Stimulated activated CD8-positive, alpha-beta memory T cell treated with anti-CD3 and anti-CD28 coated beads, Interleukin-12 subunit alpha, Interleukin-12 subunit beta, amount 100 ng/mL, for 1 hour (primary cell): ENCODE measurements at places on chromosomes 6 and 20.

DNA sequence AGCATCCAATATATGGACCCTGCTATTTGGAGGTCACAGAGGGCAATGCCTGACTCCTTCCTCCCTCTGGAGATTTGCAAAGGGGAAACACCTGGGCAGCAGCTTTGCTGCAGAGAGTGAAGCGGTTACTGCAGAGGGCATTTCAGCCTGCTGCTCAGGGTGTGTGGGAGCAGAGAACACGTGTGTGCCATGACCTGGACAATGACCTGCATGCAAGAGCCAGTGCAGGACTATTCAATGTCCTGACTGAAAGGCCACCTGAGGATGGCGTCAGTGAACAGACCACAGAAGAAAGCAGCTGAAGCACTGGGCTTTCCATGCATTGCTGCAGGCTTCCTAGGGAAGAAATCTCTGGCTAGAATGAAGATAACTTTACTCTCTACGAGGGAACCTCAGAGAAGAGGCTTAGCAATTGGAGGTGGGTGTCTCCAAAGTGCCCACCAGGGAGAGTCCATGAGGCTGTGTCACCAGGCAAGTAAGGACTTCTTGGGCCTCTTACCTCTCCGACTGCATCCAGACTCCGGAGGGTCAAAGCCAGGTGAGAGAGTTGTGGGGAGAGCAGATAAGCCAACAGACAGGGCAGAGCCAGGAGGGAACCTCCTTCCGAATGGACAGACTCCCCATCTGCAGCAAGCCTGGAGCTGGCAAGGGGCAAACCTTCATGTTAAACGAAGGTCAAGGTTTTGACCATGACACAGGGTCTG is 52.9 kb upstream of the PMEPA1 start:
- no peak for DNase-seq

DNA sequence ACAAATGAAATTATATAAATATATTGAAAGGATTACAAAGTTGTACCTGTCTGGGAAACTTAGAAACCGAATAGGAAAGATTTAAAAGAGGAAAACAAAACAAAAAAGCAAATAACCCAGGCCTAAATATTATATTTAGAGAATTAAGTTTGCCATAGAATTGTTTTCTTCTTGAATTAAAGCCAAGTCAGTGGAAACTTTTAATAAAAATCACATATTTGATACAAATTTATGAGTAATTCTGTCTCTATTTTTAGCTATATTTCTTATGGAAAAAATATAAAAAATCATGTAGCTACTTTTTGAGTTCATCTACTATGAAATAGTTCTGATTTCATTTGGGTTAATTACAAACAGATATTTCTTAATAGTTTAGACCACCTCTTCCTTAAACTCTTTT is 470.2 kb upstream of the HSF2 start:
- no peak for DNase-seq

DNA sequence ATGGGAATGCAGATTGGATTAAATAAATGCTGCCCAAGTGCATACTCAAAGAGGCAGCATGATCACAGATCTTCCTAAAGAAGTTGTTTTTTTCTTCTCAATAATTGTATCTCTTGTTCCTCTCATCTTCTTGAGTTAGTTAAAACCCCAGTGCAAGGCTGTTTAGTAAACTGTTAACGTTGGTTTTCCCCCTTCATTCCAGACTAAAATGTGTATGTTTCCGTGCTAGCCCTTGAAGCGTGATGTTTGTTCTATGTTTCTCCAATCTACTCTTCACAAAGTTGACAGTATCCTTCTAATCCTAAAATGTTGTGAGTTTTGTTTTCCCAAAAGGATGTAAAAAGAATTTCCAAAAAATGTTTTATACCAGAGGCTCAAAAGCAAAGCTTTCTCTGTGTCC is 15.6 kb downstream of the CYP24A1 start:
- no peak for DNase-seq

DNA sequence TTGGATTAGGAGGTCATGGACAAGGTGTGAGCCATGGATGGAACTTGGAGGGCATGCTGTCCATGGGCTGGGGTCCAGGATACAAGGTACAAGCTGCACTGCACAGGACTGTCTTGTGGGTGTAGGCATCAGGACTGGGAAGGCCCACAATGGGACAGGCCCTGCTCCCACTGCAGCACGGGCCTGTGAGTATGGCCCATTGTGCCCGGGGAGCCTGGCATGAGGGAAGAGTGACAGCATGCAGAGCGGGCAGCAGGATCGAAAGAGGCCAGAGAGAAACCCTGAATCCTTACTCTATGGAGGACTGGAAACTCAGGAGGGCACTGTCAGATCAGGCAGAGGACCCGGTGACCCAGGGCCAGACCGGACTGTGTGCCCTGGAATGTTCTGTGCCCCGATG is 211.3 kb downstream of the PREX1 start:
- DNase-seq, result no peak

DNA sequence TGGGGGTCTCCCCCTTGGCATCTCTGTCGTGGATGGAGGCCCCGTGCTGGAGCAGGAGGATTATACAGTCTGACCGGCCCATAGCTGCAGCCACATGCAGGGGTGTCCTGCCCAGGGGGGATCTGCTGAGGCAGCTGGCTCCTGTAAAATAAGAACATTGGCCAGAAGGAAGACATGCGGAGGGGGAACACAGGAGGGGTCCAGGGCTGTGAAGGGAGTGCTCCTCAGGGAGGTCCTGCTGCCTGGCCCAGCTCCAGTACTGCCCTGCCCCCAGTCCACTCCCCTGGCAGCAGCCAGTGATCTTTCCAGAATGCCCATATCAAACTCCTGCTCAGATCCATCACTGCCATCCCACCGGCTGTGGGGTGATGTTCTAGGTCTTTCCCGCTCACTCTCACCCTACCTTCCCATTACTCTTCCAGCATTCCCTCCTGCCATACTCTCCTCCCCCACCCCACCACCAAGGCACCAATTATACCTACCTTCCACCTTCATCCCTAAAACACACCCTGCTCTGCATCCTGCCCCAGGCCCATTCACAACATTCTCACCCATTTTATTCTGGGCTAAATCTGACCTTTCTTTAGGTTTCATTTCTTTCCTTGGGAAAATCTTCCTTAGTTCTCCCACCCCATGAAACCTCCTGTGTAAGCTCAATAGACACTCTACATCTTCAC is 9.7 kb downstream of the ANKRD60 start:
- no peak for DNase-seq

- no peak for DNase-seq
These were observed 428.2 kb downstream of the LMBRD1 start for GRCh38 chr6:69368613-69369012.

- no peak for DNase-seq
These were observed 3.5 kb downstream of the FOXS1 start for GRCh38 chr20:31841928-31842327.

- no peak for DNase-seq
These were observed 11.1 kb downstream of the GLP1R start for GRCh38 chr6:39059496-39060310.

DNA sequence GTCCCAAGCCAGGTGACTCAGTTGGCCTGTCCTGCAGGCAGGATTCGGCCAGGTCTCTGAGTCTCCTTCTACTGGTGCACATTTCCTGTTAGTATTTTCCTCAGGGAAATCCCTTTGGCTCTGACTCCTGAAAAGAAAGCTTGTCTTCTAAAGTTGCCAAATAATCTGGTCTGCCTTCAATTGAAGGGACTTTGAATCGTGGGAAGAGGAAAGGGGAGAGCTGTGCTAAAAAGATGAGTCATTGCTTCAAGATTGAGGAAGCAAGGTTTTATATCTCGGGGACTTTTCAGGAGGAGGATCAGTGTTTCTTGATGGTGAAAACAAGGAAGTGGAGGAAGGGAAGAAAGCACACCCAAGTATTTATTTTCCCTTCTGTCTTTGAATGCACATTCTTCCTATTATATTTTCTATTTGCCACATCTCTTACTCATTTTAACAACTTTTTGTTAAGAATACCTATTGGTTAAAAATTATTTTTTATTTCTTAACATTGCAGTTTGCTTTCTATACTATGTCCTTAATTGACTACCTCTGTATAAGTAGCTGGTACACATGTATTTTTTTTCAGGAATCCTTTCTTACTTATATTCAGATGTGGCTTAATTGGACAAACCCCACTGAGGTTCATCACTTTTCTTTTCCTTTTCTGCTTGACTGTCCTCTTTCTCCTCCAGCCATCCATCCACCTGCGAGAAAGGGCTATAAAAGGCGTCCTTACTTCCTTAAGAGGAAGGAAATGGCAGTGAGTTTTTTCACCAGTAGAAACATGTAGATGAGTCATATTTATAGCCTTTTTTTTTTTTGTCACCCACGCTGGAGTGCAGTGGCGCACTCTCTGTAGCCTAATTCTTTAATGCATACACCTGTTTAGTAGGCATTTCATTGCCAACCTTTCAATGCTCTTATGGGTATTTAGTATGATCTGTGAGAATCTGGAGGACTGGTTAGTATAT is 15.0 kb upstream of the IFNGR1 start:
- DNase-seq, result no peak

- no peak for DNase-seq
These were observed 787 bp upstream of the CARMIL1 start for GRCh38 chr6:25278261-25278913.

DNA sequence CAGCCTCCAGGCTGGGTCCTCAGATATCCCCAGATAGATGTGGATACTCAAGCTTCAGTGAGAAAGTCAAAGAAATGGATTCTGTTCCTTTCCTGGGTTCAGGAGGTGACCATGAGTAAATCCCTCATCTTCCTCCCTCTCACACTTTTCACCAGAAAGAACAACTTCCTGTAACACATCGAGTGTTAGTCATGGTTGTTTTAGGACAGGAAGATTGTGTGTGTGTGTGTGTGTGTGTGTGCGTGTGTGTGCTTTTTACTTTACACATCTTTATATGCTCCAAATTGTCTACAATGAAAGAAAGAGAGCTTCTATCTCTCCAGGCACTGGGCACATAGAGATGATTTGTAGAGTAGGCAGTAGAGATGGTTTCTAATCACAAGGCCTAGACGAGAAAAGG is 139.9 kb downstream of the TBXT start:
- DNase-seq, result no peak

DNA sequence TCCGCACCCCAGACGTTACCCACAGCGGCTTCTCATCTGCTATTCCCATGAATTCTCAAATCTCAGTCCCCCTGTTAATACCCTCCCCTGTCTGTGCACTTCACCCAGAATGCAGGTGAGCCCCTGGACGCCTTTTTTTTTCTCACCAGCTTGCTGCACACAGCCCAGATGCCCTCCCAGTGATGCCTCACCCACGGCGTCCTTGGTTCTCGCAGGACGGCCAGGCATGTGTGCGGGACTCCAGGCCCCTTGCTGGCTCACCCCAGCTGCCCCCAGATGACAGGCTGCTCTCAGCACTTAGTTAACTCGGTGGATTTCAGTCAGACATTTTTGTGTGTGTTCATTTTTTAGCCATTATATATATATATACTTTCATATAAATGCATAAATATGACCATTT is 25.4 kb upstream of the PI16 start:
- DNase-seq, result no peak

DNA sequence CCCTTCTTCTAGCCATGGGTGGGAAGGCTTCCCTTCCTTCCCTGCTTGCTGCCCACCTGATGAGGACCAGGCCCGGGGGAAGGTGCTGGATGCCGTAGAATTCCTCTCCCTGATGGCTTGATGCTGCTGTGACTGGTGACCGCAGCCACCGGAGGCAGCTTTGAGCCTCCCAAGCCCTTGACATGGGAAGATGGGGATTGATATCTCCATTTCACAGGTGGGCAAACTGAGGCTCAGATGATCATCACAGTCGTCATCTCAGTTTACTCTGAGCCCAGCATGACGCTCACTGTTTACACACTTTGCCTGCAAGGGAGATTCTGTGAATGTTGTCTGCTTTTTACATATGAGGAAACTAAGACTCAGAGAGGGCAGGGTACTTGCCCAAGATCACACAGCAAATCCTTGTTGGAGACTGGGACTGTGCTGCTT is 43.9 kb downstream of the SRC start:
- DNase-seq, result no peak

- DNase-seq, result no peak
These were observed 643 bp downstream of the CD24 start for GRCh38 chr6:106973836-106974335.

- DNase-seq, result no peak
These were observed 91.1 kb upstream of the BTN3A2 start for GRCh38 chr6:26273673-26274588.

DNA sequence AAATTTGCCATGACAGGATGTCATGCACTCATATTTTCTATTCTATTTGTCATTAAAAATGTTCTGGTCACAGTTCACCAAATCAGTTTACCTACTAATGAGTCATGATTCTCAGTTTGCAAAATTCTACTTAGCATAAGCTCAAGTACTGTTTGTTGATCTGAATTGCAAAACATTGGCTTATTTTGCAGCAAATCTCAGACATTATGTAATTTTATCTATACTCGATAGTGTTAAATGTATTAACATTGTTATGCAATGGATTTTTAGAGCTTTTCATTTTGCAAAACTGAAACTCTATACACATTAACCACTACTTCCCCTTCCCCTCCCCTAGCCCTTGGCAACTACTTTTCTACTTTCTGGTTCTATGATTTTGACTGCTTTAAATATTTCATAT is 213.8 kb upstream of the ZFP64 start:
- no peak for DNase-seq

DNA sequence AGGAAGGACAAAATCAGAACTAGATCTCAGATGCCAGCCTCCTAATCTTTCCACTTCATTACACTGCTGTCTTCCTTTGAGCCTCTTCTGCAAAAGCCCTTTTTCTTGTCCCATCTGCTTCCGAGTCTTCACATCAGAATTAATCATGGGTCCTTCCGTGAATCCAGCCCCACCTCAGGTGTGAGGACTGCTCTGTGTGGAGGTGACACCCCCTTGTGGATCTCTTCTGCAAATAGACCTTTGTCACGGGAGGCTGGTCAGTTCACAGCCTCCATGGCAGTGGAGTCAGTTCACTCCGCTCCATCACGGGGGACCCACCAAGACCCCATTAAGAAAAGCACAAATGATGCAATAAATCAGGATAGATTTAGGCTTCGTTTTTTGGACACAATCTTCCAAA is 171.1 kb downstream of the ADAT2 start:
- no peak for DNase-seq

DNA sequence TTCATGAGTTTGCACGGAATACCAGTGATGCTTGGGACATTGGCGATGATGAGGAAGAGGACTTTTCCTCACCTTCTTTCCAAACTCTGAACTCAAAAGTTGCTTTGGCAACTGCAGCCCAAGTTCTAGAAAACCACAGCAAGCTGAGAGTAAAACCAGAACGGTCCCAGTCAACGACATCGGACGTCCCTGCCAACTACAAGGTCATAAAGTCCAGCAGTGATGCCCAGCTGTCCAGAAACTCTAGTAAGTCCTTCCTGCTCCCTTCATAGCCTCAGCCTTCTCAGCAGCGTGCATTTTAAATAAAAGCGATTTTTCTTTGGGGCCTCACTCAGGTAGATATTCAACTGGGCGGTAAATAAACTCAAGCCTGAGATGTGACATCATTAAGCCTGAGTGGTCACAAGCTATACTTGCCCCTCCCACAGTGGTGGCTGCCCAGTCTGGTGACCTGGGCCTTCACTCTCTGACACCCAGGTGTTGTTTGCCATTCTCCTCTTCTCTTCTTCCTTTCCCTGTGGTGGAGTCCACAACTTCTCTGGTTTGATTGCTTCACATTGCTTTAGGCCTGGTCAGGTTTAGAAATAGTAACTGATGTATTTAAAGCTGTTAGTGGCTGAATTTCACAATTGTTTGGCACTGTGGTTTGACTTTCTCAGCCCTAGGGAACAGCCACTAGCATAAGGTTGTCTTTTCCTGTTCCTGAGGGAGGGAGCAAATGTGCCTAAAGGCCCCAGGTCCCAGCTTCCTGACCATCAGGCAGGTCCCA is 21.6 kb upstream of the TMEM217 start:
- DNase-seq, result no peak

GRCh38 chr20:48815537-48815936 is 12.3 kb downstream of the PREX1 start:
- no peak for DNase-seq
